ENCODE measurements at places on chromosomes 7 and 10. TPM values are rescaled to one million over a fixed set of nuclear protein-coding genes. Genes with fewer than 3 reads are reported as not detected.

Gene GNGT1
- not detected for polyA plus RNA-seq

Gene C10orf62
- 0.10 TPM for polyA plus RNA-seq

Gene HYAL4
- polyA plus RNA-seq = not detected

Gene NUTM2B
- polyA plus RNA-seq = 1.5 TPM

Gene PON3
- polyA plus RNA-seq = 1.2 TPM

Gene MYOF
- 32.1 TPM for polyA plus RNA-seq

Gene PRPF18
- 6.6 TPM for polyA plus RNA-seq

Gene CALML5
- 185 TPM for polyA plus RNA-seq

Gene WNT8B
- polyA plus RNA-seq = not detected

Gene MAP3K8
- polyA plus RNA-seq = 13.7 TPM

Gene SH2B2
- polyA plus RNA-seq = 1.4 TPM

Gene CALHM3
- polyA plus RNA-seq = not detected

Gene MCU
- polyA plus RNA-seq = 17.8 TPM

Gene GIMAP8
- polyA plus RNA-seq = 1.9 TPM

Gene HDAC9
- polyA plus RNA-seq = 0.69 TPM

Gene ACSM6
- polyA plus RNA-seq = not detected

Gene FAM13C
- 4.4 TPM for polyA plus RNA-seq

Gene SLC39A12
- 0.01 TPM for polyA plus RNA-seq

Gene SPDYE5
- polyA plus RNA-seq = not detected

Gene SLC16A9
- polyA plus RNA-seq = 6.8 TPM

Gene CALHM1
- not detected for polyA plus RNA-seq

Gene ADARB2
- 0.65 TPM for polyA plus RNA-seq
